ENCODE measurements at places on chromosomes 5 and 9. TPM values are rescaled to one million over a fixed set of nuclear protein-coding genes. Genes with fewer than 3 reads are reported as not detected.

DNA sequence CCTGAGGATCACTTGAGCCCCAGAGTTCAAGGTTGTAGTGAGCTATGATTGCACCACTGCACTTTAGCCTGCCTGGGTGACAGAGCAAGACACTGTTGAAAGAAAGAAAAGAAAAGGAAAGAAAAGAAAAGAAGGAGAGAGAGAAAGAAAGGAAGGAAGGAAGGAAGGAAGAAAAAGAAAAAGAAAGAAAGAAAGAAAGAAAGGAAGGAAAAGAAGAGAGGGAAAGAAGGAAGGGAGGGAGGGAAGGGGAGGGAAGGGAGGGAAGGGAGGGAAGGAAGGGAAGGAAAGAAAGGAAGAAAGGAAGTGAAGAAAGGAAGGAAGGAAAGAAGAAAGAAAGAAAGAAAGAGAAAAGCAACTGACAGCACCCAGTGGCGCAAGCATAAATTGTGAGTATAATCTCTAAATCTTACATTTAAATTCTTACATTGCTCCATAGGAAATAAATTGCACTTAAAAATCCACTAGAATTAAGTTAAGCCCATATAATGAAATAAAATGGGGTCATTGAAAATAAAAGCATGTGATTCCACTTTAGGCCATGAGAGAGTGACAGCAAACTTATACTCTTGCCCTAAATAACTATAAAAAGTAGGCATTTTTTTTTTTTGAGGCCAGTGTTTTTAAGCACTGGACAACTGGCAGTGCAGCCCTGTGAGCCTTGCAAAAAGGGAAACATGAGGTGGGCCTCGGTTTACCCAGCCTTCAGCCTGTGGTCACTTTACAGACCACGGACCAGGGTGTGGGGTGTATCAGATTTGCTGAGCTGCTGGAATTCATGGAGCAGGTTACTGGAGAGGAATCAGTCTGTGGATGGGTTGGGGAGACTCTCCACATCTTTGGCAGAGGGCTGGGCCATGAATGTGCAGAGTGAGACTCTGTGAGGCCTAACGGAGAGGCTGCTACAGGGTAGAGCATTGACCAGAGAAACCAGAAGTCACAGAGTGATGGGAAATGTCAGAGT is 175.5 kb downstream of the TTLL11 start:
- DNase-seq = no peak

ZNF454 gene
- 0.69 TPM for polyA plus RNA-seq

UCK1 gene
- 47.0 TPM for polyA plus RNA-seq

NEURL1B gene
- polyA plus RNA-seq = 5.4 TPM

DNA sequence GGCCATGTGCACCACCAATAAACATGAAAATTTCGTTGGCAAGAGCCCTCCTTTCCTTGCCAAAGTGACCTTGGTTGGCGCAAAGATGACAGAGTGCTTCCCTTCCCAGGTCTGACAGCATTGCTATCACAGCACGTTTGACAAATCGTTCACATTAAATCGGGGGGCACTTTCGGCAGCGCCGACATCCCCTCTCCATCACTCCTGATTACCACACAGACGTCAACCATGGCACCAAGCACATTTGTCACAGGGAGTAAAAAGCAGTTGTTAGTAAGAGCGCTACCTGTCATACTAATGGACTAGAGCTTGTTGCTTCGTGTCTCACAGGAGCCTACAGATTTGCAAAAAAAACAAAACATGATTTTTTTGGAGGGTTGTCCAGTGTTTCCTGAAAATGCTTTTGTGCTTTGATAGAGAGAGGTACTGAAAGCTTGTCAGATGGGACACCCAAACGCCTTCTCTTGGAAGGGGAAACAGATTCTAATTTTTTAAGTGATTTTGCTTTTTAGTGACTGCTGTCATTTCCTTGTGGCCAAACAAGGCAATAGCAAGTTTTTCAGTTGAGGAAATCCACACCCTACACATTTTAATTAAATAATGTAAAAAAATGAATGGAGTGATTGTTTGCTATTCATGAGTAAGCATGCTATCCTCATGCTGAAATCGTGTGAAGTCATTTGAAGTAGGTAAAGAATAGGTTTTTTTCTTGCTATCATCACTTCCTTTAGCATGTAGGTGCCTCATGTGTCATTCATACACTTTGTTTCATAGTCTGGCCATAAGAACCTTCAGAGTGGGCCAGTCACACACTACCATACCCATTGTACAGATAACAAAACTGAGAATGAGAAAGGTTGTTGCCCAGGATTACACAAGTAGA is 682.8 kb upstream of the WWC1 start:
- DNase-seq = no peak

HACD4 gene
- 0.65 TPM for polyA plus RNA-seq

GRCh38 chr5:79416499-79416898 is 97.4 kb downstream of the HOMER1 start:
- DNase-seq = no peak

Measured in H1 (cell line).